ENCODE measurements at places on chromosomes 2 and 18.
A peak's percentile ranks its signal among the peaks of the same experiment; 100 is the strongest.

DNA sequence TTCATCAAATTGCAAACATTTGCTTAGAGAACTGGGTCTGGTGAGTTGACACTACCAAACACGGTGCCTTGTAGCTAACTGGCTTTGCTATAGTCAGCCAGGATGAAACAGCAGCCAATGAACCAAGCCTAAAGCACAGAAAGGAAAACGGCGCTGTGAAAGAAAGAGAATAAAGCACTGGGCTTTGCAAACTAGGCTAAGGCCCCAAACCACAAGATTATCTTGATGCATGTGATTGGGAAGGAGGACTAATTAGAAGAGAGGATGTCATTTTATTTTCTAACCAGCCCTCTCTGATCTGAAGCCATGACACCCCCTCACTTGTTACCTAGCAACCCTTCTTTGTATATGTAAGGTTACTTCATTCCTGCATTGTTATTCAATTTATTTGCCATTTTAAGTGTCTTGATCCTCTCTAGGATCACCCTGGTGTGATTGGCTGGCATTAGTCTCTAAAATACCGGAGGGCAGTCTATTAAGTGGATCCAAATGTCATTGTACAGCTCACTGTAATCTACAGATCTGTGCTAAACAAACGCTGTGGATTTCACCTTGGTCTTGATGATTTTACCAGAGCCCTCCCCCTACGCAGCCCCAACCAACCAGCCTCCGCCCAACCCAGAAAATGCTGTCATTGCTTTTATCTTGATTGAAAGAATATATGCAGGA lies 395.4 kb upstream of the ACVR2A start:
- no peak for DNase-seq

DNA sequence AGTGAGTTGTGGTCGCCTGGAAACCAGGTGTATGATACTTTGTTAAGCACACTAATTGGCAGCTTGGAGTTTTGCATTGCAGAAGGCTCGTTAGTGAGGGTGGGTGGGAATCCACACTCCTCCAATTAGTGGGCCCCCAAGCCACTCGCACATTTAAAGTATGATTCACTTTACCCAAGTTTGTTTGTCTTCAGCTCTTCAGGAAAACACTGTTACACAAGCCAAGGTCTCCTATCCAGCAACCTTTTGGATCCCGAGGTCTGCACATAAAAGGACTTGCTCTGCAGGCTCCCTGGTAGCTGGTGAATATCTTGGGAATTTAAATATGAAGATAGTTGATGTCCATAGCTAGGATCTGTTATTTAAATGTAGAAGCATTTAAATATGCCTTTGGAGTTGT lies 66.1 kb downstream of the NPAS2 start:
- DNase-seq, result no peak

DNA sequence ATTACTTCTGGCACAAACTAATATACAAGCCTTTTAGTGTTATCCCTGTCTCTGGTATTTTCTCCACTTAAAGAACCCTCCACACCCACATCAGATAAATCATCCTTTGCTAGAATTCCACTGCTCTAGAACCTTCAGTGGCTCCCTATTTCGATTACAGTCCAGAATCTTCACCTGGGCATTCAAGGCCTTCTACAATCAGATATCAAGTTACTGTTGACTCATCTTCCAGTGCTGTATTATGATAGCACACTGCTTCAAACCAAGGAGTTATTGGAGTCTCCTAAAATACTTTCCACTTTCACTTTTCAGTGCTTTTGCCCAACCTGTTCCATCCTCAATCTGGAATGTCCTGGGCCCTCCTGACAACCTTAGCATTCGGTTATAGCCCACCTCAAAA lies 3.4 kb downstream of the CGREF1 start:
- DNase-seq, result no peak

- DNase-seq, result peak; percentile 21
Measured at GRCh38 chr18:76589316-76589715, 94.3 kb upstream of the ZNF516 start.

GRCh38 chr2:76445880-76446279 lies 735.2 kb upstream of the GCFC2 start:
- DNase-seq, result peak; percentile 41

DNA sequence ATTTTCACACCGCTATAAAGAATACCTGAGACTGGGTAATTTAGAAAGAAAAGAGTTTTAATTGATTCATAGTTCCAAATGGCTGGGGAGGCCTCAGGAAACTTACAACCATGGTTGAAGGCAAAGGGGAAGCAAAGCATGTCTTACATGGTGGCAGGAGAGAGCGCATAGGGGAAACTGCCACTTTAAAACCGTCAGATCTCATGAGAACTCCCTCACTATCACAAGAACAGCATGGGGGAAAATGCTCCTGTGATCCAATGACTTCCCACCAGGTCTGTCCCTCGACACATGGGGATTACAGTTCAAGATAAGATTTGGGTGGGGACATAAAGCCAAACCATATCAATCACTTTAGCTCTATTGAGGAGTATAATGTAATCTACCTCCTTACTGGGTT lies 53.5 kb downstream of the ABCB11 start:
- DNase-seq, result no peak

DNA sequence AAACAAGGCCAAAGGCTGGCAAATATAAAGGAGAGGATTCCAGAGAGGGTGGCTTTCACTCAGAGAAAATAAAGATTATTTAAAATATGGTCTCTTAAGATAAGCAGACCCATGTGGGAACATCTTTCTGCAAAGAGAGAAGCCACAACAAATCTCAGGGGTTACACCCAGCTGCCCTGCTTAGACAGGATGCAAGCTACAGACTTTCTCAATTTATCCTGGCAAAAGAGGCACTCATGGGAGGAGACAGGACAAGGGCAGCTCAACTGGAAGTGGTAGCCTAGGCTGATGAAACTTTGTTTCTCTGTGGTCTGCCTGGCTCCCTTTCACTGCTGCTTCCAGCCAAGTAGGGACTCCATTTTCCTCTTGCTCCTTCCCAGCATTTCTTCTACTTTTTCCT lies 25.9 kb upstream of the SULT1C4 start:
- no peak for DNase-seq

DNA sequence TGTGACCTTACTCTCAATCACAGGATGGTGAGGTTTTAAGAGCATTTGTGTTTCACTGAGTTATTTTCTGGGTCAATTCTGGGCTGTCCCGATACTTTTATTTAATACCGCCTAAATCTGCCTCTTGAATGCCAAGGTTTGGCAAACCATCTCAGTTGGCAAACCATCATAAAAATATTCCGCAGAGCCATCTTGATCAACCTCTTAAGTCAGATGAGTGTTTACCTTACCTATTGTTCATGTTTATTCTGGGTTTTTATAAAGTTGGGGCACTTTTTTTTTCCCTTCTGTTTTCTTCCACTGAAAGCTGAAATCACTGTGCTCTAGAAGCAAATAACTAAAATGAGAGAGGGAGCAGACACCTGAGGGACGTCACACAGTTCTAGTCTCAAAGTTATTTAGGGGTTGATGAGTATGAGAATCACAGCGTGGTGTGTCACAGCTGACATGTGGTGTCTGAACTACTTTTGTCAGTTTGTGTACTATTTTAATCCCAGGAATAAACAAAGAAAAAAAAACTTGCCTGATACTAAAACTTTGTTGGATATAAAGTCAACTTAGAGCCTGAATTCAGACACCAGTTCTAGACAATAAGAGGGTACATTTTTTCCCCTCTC lies 48.6 kb downstream of the ETAA1 start:
- DNase-seq, result no peak

DNA sequence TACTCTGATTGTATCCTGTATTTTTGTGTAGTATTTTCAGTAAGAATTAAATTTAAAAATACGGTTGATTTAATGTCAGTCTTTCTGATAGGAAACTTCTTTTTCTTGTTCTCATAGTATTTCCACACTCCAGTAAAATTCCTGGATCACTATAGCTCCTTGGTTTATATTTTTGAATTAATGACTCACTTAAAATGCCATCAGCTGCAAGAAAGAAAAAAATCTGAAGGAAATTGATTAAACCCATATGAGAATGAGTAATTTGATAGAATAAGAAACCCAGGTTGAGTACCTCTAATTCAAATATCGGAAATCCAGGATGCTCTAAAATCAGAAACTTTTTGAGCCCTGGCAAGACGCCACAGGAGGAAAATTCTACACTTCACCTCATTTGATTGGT lies 186.8 kb upstream of the RND3 start:
- no peak for DNase-seq

- DNase-seq, result no peak
Measured at GRCh38 chr2:61704364-61704763, 149.5 kb downstream of the FAM161A start.

- no peak for DNase-seq
Measured at GRCh38 chr18:36629138-36629530, 199.7 kb downstream of the TPGS2 start.

DNA sequence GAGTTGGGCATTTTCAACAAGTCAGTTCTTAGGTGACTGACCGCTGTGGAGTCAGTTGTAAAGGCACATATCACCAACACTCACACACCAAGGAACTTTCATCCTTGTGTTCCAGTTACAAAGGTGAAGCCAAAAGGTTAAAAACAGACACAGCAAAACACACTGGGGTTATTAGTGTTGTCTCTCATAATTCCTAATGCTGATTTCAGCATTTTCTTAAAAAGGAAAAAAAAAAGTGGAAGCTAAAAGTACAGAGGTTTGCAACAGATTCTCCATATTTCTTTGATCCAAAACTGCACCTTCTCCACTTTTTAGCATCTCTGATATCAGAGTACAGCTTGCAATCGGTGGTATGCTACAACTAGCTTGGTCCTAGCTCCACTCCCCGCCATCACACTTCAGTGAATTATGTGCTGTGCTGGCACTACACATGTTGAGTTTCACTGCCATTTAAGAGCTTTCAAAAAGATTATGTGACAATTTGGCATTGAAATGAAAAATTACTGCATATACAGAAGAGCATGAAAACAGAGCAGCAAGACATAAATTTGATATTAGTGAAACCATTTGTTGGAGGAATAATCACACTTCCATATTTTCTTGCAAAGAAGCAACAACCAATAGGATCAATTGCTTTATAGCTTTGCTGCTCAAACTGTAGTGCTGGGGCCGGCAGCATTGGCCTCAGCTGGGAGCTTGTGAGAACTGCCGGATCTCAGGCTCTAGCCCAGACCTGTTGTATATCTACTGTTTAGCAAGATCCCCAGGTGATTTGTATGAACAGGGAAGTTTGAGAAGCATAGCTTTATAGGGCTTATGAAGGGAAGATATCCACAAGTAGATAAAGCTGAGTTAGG lies 62.3 kb upstream of the DAPL1 start:
- DNase-seq, result no peak

- no peak for DNase-seq
Measured at GRCh38 chr18:77376043-77376732, 126.5 kb downstream of the GALR1 start.

- no peak for DNase-seq
Measured at GRCh38 chr2:165410276-165410675, 59.2 kb upstream of the CSRNP3 start.

DNA sequence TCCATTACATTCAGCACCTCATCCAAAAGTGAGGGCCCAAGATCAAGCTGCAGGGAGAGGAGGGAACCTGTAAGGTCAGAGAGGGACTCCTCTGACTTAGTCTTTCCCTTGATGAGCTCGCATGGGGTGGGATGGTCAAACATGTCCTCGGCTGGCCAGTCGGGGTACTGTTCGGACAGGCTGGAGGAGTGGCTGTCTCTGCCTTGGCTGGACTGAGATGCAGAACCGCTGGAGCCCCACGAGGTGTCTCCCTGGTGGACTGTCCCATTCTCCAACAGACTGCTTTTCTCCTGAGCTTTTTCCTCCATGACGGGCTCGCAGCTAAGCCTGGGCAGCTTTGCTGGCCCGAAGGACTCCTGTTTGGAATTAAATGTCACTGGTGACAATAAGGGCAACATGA lies 25.6 kb downstream of the CDC42EP3 start:
- no peak for DNase-seq

- DNase-seq, result no peak
Measured at GRCh38 chr2:170717991-170718589, 3.0 kb downstream of the SP5 start.

DNA sequence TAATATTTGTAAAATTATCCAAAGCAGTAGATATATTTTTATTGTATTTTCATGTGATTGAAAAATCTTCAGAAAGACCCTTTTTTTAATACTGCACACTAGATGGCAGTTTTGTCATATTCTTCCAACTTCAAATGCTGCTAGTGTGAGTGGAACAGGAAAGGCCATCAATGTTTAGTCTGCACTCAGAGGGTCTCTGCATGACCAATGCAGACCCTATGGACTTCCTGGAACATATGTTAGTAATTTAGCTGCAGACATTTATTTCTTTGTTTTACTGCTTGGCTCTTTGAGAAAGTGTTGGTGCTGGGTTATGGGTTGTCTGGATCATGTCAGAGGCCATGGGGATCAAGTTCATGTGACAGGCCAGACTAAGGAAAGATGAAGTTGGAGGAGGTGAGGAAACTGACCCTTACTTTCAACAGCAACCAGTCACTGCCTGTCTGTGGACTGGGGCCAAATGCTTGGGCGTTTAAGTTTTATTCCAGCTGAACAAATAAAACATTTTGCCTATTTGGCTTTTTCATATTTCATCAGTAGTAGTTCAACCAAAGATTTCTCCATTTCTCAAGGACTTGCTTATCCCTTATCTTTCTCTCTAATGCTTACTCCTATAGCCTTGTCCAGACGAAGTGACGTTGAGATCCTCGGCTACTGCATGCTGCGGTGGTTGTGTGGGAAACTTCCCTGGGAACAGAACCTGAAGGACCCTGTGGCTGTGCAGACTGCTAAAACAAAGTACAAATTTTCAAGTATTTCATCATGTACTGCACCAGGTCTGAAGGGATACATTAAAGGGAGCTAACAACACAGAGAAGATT lies 84.8 kb downstream of the VRK2 start:
- DNase-seq, result peak; percentile 21

DNA sequence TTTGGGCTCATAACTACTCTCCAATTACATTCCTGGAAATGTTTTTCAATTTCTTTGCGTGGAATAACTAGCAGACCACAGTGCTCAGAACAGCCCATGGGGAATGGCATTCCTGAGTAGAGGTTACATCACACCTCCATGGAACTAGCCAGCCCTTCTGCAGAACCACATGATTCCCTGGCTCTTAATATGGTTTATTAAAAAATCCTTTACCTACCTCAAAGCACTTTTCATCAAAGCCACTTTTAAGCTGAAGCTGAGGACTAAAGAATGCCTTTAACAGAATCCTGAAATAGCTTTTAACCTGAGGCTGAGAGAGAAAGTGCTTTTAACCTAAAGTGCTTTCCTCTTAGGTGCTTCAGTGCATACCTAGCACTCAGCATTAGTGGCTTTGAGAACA lies 376.3 kb downstream of the ARHGAP15 start:
- DNase-seq, result no peak

DNA sequence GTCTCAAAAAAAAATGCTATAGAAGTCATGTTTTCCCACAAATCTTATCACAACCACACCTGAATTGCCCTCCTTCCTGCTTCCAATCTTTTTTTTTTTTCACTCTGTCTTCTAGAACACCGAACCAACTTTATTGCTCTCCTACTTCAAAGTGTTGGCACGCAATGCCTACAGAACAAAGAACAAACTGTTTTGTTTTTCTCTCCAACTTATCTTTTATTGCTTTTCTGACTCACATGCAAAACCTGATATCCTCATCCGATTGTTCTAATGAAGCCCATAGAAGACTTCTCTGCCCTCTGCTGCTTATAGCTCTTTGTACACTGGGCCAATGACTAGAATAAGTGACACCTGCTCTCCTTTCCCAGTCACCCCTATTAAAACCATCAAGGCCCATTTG lies 602.8 kb downstream of the EPHA4 start:
- DNase-seq, result no peak
